ENCODE measurements at places on chromosomes 7 and 10.

DNA sequence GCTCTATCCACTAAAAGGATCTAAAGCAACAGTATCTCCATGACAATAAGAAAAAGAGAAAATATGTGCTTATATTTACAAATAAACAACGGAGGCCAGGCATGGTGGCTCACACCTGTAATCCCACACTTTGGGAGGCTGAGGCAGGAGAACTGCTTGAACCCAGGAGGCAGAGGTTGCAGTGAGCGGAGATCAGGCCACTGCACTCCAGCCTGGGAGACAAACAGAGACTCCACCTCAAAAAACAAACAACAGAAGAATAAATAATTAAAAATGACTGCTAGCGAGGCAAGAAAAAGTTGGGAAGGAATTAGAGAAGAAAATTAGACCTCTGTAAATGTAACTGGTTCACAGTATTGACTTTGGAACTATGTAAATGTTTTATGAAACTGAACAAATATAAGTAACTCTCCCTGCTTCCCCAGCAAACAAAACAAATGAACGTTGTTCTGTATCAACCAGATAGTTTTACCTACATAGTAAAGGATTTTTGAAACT lies 17.1 kb downstream of the TRIM24 start:
- DNase-seq: no peak

DNA sequence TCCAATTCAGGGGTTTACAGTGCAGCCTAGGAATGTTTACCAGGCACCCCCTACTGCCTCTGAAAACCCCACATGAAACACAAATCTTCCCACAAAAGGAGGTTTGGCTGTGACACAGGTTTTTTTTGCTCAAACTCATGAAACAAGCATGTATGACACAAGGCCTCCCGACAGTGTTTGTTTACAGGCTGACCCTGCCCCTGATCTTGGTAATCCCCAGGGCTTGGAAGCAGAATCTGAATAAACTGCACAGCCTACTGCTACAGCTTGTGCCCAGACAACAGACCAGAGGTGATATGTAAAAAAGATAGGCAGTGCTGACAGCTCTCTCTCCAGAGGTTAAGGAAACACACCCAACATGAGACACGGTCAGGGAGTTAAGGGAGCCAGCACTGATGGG lies 184.2 kb downstream of the KMT2E start:
- no peak for DNase-seq

- no peak for DNase-seq
Measured at GRCh38 chr7:73438547-73439409, 5.2 kb downstream of the FZD9 start.

- DNase-seq: no peak
Measured at GRCh38 chr7:46854958-46855473, 726.9 kb downstream of the TNS3 start.

DNA sequence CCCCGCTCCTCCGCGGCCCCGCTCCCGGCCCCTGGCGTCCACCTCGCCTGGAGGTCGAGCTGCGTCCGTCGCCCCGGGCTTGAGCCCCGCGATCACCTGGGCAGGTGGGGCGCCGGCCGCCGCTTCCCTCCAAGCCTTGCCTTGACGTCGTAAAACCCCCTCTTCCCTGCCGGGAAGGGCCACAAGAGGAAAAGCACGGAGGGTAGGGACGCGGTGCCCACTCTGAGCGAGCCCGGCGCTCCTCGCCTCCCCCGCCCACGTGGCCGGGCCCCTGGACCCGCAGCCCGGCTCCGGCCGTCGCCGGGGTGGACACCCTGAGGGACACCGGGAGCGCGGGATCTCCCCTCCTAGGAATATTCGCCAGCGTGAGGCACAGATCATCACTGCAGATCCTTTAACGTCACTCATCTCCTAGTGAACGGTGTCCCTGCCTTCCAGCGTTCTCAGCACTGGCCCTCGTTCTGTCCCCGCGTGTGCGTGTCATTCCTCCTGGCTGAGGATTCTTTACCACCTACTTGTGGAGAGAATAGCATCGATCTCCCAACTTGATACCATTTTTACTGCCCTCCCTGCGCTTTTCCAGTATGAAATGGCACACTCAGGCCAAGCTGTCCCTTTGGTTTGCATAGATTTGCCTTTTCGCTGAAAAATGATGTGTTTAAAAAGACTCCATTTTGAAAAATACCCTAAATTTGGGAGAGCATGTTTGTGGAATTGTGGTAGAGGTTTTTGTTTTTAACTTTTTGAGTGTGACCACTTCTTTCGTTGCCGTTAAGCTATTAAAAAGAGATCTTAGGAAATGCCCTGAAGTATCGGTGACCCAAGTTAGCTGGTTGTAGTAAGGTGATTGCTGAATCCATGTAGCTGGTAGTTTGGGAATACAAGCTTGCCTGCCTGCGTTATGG lies 649 bp downstream of the ACTR3B start:
- no peak for DNase-seq

DNA sequence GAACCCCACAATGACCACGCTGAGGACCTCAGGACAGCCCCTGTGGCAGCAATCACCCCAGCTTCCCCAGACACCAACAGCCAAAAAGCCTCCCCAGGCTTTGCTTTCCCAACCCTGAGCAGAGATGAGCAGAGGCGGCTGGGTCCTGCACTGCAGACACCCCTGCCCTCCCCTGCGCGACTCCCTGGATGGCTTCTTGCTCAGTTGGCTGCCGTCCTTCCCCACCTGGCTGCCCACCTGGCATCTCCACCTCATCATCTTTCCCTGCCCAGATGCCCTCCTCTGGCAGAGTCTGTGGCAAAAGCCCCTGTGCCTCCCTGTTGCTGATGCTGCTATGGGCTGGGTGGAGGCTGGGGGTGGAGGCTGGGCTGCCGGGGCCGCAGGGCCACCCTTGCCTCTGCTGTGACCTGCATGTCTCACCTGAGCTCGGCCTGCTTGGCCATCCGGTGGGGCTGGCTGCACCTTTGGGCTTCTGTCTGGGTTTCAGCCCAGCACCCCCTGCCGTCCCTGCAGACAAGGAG lies 567.7 kb downstream of the TCERG1L start:
- DNase-seq: no peak

- no peak for DNase-seq
Measured at GRCh38 chr7:34838329-34838728, 180.3 kb downstream of the NPSR1 start.

GRCh38 chr10:34018129-34018528 lies 683.7 kb upstream of the NRP1 start:
- DNase-seq: no peak

DNA sequence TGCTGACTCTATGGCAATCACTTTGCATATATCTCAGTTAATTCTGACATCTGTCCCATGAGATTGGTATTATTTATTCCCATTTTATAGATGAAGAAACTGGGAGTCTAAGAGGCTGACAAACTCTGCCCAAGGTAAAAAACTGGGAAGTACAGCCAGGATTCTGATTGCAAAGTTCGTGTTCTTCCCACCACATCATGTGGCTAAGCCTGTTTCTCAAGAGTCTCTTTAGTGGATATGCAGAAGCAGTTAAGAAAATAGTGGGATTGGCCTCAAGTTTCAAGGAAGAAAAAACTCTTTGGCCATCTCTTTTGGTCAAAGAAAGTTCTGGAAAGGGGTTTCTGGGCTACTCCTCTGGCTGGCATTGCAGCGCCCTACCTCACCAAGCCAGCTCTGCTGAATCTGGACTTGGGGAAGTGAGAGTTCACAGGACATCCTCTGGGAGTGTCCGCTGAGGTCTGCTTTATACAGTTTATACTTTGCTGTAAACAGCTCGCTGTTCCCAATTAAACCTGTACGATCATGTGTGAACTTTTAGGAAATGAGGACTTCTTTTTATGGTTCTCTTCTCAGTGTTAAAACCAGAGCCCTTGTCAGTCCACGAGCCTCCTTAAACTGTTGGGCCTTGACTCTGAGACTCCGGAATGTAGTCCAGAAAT lies 12.2 kb upstream of the BMPR1A start:
- no peak for DNase-seq

DNA sequence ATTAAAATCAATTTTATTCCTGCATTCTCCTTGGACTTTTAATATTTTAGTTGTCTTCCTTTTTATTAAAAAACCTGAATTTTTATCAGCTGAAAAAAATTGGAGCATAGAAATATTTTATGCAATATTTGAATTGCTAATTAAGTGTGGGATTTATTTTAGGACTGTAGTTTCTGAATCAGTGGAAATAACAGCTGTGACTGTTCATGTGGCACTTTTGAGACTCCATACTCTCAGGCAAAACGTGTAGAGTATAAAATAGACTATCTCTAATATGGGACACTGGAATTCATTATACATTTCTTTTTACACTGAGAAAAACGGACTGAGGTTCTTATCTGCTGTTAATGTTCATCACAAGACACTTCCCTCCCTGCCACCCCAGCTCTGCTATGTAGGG lies 558.3 kb upstream of the TPK1 start:
- DNase-seq: no peak

DNA sequence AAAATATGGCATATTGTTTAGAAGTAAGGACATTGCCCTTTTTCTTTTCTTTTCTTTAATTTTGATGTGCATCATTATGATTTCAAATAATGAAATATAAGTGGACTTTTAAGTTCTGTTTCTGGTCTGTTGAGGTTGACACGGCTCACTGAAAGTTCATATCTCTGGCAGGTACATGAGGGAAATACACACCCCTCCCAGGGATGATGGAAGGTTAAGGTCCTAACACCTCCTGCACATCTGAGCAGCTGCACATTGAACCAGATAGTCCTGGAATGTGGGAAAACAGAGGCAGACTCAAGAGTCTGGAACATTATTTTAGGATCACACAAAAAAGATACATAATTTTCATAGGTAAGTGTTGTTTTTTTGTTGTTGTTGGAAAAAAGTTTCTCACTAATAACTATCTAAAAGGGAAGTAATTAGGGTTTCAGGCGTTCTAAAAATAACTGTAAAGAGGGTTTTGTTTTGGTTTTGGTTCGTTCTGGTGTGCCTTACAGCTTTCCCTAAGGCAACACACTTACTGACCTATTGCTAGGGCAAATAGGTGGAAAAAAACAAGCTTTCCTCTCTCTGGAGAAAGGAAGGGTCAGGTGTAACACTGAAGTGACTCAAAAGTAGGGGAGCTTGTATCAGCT lies 201.2 kb upstream of the PRKCQ start:
- no peak for DNase-seq
